ENCODE measurements at places on chromosomes 5 and 9.

- no peak for DNase-seq
Measured at GRCh38 chr5:158464383-158464782, 605.4 kb upstream of the CLINT1 start.

- no peak for DNase-seq
Measured at GRCh38 chr9:107158321-107158720, 124.8 kb upstream of the RAD23B start.

DNA sequence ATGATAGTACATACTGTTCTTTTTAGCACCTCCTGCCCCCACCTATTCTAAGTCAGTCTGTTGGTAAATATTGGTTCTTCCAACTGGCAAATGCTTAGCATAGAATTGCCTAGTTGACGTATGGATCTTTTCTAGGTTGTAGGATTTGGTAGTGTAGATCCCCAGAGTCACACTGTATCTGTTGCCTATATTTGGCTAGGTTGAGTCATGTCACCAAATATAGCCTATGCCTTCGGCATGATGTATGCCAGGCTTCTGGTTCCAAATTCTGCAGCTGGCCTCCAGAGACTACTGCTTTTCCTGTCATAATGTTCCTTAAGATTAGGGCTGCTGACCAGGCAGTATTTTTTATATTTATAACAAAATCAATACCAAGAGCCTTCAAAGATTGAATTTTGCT lies 38.2 kb downstream of the CPEB4 start:
- no peak for DNase-seq

GRCh38 chr5:171470420-171470819 lies 51.0 kb downstream of the FGF18 start:
- DNase-seq: no peak

- DNase-seq: no peak
Measured at GRCh38 chr5:44365345-44365744, 23.9 kb downstream of the FGF10 start.

GRCh38 chr5:97876272-97876671 lies 693.2 kb upstream of the RIOK2 start:
- no peak for DNase-seq

DNA sequence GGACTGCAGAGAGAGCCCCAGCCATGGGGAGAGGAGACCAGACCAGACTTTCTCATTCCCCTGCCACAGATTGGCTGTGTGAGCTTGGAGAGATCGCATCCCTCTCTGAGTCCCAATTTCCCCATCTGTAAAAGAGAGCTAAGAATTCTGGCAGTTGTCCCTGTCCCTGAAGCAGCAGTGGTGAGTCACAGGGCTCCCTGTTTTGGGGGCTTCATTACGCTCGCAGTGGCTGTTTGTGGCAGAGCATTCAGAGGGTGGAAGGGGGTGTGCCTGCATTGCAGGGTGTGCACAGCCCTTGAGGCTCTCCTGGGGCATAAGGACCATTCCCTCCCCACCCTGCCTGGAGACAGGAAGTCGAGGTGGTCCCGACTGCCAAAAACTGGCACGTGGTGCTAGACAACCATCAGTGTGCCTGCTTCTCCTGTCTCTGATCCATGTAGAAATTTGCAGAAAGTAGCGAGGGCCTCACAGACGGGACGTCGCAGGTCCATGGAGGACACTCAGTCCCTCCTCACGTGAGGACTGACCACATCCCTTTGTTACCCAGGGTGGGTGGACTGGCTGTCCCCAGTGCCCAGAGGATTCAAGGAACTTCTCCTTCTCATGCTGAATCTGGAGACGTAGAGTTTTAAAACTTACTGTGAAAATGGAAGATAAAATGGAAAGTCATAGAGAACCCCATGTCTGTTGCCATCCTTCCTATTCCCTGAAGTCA lies 35.3 kb downstream of the HRH2 start:
- DNase-seq: no peak

DNA sequence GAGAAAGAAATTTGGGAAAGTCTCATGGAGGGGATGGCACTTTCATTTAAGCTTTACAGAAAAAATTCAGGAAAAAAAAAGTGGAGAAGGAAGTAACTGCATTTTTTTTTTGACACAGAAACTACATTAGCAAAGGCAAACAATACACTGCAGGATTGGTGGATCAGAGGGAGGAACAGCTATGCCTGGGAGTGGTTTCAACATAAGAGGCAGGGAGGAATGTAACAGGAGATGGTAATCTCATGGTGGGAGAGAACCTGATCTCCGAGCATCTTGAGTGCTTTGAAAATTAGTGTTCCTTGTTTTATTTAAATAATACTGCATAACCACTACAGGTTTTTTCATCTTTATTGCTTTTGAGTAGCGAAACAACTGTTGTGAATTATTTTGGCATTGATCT lies 249.4 kb downstream of the FAM170A start:
- DNase-seq: no peak

DNA sequence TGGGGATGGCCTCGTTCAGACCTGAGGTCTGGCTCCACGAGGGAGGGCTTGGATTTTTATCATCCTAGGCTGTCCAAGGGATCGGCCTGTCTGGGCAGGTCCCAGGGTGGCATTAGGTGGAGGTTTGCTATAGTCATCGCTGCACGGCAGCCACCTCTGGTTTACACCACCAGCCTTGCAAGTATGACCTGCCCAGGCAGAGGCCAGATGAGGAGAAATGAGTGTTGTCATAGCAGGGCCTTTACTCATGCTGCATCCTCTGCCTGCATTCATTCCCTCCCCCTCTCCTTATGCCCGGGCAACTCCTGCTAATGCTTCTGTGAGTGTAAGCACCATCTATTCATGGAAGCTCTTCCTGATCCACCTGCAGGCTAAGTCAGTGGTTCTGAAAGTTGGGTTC lies 15.3 kb upstream of the NDST1 start:
- no peak for DNase-seq

DNA sequence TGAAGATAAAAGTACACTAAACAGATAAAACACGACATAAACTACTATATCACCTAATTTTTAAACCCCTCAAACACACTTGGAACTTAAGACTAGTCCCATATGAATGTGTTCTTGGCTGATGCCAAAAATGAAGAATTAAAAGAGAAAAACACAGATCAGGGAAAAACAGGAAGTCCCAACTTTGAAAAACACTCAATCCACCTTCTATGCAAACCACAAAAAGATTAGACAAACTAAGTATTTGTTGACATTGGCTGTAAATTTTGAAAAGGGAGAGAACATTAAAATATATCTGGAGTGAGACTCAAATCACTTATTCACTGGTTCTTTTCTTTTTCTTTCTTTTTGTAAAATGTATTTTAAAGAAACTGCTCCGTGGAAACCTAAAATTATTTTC lies 81.4 kb downstream of the ANKH start:
- no peak for DNase-seq

- no peak for DNase-seq
Measured at GRCh38 chr9:114888607-114889006, 41.8 kb downstream of the TNFSF8 start.

DNA sequence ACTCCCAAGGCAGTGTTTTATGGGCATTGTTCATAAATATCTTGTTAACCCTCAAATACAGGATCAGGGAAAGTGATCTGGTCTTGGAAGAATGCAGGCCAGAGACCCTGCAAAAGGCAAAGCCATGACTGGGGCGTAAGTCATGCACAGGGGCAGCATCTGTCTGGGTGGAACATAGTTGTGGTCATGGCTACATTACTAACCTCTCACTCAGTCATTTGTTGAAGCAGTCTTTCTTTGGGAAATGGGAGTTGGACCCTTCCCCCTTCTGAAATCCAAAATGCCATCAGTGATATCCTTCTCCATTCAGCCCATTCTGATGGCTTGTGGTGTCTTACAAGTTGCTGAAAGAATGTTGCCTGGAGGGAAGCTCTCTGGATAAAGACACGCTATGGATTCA lies 68.1 kb downstream of the GDNF start:
- no peak for DNase-seq

DNA sequence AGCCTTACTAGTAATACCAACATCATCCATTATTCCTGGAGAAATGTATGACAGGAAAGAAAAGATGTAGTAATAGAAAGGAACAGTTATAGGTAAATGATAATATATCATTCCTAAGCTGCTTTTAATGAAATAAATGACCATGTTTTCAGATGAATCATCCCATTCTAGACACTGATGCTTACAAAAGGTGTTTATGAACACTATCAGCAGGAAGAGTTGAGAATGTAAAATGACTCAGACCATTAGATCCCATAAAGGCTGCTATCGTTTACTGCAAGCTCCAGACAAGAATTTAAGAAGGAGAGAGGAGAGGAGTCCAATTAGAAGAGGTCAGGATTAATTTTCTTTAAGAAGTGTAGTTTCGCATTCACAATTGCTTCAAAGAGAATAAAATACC lies 1033.5 kb downstream of the EFNA5 start:
- no peak for DNase-seq

DNA sequence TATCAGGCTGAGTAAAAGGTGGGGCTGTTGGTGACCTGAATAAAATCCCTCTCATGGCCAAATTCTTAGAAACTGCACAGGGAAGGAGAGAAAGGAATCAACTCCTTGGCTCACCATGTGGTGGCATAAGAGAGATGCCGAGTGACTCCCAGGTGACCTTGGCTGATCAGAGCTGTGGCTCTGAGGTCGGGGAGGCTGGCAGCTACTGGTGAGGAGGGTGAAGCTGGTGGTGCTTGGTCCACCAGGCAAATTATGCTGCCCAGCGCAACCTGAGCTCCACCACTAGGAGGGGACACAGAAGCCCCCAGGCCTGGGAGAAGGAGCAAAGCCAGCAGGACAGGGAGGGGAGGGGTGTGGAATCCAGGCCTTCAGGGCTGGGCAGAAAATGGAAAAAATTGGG lies 111.2 kb upstream of the IL12B start:
- DNase-seq: no peak

DNA sequence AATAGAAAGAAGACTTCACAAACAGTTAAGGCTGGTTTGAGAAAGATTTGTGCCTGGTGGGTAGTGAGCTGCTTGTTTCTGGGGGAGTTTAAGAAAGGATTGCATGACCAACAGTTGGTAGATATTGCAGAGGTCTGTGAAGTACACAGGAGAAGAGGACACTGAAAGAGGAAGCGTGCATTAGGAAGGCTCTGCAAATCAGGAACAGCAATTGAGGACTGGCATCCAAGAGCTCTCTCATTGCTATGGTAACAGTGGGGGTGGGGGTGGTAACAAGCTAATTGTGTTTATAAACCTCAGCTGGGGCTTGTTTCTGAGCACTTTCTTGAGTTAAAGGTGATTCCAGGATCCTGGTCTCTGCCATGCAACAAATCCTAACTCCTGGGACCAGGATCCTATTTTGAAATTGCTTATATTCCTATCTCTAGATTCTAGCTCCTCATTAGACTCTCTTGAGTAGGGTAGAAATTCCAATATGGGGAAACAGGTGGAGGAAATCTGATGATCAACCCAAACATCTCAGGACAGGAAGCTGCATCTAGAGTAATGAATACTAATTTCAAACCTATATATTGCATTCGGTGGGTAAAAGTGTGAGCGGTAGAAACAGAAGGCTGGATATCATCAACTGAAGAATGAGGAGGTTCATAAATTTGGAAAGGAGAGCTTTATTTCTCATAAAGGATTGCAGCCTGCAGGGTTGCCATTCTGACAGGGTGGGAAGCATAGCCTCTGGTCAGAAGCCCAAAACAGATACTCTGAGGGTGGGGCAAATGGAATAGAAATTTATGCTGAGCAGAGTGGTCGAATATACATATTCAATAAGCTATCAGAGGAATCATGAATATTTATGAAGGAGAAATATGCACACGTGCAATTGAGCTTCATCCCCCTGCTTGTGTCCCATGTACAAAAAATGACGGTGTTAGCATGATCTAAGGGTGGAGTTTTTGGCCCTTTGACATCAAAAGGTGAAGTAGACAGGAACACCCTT lies 79.4 kb downstream of the PTTG1 start:
- DNase-seq: no peak

- no peak for DNase-seq
Measured at GRCh38 chr5:169860585-169860984, 119.7 kb downstream of the INSYN2B start.

DNA sequence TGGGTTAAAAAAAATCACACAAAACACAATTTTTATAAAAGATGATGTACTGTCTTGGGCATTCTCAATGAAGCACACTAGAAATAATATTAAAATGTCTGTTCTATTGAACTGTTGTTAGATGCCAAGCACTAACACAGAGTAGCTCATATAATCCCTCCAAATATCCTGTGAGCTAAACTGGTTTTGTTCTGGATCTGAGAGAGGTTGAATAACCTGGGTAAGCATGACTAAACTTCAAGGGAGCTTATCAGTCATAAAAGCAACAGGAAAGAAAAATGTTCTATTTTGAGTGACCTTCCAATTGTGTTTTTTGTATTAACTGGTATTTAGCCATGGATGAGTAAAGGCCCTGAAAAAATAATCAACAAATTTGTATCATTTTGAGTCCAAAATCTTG lies 175.3 kb downstream of the SMC2 start:
- DNase-seq: no peak

- no peak for DNase-seq
Measured at GRCh38 chr5:32297181-32298058, 15.3 kb downstream of the MTMR12 start.

DNA sequence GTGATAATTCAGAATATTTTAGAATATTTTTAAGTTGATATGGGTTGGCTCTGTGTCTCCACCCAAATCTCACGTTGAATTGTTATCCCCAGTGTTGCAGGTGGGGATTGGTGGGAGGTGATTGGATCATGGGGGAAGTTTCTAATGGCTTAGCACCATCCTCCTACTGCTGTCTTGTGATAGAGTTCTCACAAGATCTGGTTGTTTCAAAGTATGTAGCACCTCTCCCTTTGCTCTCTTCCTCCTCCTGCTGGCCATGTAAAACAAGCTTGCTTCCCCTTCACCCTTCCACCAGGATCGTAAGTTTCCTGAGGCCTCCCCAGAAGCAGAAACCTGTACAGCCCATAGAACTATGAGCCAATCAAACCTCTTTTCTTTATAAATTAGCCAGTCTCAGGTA lies 214.6 kb upstream of the C9orf72 start:
- no peak for DNase-seq

GRCh38 chr9:17578911-17579793 lies at the start of gene SH3GL2:
Gene SH3GL2 (plus strand): TSS chr9:17579066.
- no peak for DNase-seq

- no peak for DNase-seq
Measured at GRCh38 chr5:158313027-158313732, 454.2 kb upstream of the CLINT1 start.

DNA sequence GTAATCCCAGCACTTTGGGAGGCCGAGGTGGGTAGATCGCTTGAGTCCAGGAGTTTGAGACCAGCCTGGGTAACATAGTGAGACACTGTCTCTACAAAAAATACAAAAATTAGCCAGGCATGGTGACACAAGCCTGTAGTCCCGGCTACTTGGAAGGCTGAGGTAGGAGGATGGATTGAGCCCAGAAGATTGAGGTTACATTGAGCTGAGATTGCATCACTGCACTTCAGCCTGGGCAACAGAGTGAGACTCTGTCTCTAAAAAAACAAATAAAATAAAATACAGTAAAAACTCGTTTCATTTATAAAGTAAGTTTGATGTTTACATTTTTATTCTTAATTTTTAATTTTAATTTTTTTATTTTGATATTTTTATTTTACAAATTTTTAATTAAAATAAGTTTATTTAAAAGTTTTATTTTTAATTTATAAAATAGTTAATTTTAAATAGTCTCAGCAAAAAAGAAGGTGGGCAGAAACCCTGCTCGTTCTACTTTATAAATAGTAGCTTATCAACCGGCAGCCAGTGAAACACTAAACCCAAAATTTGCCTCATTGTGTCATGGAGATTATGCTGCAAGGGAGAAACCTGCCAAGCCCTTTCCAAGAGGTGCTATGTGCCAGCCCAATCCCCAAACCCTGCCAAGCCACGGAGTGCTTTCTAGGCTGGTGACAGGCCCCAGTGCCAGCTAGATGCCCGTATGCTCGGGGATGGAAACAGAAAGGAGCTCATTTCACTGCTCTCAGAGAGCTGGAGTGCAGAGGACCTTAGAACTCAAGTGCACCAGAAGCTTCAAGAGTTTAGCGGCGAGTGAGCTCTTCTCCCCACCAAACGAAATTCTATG lies 38.9 kb downstream of the SERINC5 start:
- no peak for DNase-seq

Measured in breast epithelium (tissue), 4 donors.